ENCODE measurements at places on chromosomes 12 and 14.

DNA sequence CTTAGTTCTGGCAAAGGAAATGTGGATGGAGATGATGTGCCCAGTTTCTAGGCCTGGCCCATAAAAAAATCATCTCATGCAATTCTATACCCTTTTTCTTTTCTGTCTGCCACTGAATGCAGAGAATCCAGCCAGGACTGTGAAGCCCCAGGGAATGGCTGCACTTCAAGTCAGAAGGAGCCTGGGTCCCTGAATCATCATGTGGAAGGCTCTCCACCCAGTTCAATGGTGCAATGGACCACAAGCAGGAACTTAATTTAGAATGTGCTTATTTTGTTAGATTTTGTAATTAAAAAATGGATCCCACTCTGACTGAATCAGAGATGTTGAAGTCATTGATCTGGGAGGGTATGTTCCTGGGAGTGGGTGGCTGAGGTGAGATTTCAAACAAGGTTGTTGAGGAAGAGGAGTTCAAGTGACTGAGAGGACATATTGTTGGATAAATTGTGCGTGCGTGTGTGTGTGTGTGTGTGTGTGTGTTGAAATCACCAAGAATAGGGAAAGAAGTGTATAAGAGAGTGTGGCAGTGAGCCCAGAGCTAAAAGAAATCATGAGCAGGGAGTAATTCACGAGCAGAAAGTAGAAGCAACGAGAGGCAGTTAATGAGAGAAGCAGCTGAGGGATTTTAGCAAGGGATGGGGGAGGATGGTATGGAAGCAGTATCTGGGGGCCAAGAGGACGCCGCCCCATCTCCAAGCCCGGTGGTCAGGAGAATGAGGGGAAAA is 125.4 kb downstream of the TMX1 start:
- H3K27me3 ChIP-seq, result no peaks in the 10 kb centered on the region
- H3K4me1 ChIP-seq, result no peaks in the 10 kb centered on the region
- no peak for DNase-seq
- no peak overlapping the region for H3K27ac ChIP-seq
- H3K36me3 ChIP-seq, result no peaks in the 10 kb centered on the region
- no peak overlapping the region for H3K4me3 ChIP-seq

GRCh38 chr12:30166006-30166795 is 382.5 kb upstream of the TMTC1 start:
- H3K4me1 ChIP-seq, result no peaks in the 10 kb centered on the region
- no peak overlapping the region for H3K27ac ChIP-seq
- no peaks in the 10 kb centered on the region for H3K36me3 ChIP-seq
- DNase-seq, result no peak

GRCh38 chr14:20687362-20688166 is 1.0 kb upstream of the ANG start:
- no peak overlapping the region for H3K27ac ChIP-seq
- no peak for DNase-seq
- H3K36me3 ChIP-seq, result no peaks in the 10 kb centered on the region
- no peak overlapping the region for H3K4me3 ChIP-seq
- no peaks in the 10 kb centered on the region for H3K27me3 ChIP-seq
- H3K4me1 ChIP-seq, result peaks cover 22% of the 10 kb centered on the region

- no peaks in the 10 kb centered on the region for H3K4me1 ChIP-seq
- peaks cover 7% of the 10 kb centered on the region for H3K27me3 ChIP-seq
- DNase-seq, result no peak
- H3K36me3 ChIP-seq, result no peaks in the 10 kb centered on the region
Measured at GRCh38 chr14:103067231-103067954, 10.0 kb upstream of the CDC42BPB start.

DNA sequence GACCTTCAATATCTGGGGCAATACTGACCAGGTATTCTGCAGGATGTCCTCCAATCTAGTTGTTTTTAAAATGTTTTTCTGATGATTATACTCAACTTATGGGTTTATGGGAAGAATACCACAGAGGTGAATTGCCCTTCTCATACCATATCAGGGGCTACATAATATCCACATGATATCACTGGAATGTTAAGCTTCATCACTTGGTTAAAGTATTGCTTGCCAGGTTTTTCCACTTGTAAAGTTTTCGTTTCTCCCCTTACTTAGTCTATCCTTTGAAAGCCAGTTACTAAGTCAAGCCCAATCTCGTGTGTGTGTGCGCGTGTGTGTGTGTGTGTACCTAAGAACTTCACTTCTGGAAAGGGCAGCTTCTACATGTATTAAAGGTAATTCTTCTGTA is 980.9 kb upstream of the FBXO33 start:
- no peaks in the 10 kb centered on the region for H3K36me3 ChIP-seq
- no peak overlapping the region for H3K27ac ChIP-seq
- no peak overlapping the region for H3K4me3 ChIP-seq
- no peaks in the 10 kb centered on the region for H3K27me3 ChIP-seq

DNA sequence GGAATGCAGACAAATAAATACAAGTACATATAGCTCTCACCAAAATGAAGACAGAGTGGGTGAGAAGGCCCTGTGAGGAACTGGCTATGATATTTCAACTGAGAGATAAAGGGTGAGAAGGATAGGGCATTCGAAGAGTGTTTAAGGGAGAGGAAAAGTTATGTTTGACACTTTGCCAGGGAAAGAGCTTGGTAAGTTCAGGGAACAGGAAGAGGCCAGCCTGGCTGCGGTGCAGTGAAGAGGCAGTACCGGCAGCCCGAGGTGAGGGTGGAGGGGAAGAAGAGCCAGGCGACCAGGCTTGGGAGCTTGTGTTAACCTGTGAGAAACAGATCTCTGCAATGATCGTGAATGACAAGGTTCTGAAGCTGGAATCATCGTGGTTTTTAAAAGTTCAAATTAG is 84.7 kb upstream of the RFX4 start:
- H3K4me3 ChIP-seq, result no peak overlapping the region
- H3K27ac ChIP-seq, result no peak overlapping the region
- H3K4me1 ChIP-seq, result peaks cover 12% of the 10 kb centered on the region
- H3K36me3 ChIP-seq, result peaks cover 10% of the 10 kb centered on the region
